Activated CD4-positive, alpha-beta T cell treated with anti-CD3 and anti-CD28 coated beads, Interleukin-2, amount 50 U/mL, for 1 hour (primary cell): ENCODE measurements at places on chromosomes 16 and 17.

DNA sequence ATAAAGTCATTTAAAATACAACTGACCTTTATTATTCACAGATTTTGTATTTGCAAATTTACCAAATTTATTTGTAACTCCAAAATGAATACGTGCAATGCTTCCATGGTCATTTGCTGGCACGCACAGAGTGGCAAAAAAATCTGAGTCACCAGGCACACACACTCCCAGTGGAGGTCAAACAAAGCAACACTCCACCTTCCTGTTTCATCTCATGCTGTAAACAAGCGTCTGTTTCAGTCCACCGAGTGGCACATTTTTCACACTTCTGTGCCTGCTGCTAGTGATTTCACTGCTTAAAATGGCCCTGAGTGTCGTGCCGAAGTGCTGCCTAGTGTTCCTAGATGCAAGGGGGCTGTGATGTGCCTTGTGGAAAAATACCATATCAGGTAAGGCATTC lies 17.8 kb upstream of the ITGAE start:
- DNase-seq = no peak

GRCh38 chr16:62545039-62545438 lies 508.8 kb upstream of the CDH8 start:
- no peak for DNase-seq

GRCh38 chr16:19991614-19992013 lies 82.1 kb downstream of the GPR139 start:
- DNase-seq = no peak

- no peak for DNase-seq
These were observed 12.9 kb downstream of the SCNN1G start for GRCh38 chr16:23195366-23195978.

DNA sequence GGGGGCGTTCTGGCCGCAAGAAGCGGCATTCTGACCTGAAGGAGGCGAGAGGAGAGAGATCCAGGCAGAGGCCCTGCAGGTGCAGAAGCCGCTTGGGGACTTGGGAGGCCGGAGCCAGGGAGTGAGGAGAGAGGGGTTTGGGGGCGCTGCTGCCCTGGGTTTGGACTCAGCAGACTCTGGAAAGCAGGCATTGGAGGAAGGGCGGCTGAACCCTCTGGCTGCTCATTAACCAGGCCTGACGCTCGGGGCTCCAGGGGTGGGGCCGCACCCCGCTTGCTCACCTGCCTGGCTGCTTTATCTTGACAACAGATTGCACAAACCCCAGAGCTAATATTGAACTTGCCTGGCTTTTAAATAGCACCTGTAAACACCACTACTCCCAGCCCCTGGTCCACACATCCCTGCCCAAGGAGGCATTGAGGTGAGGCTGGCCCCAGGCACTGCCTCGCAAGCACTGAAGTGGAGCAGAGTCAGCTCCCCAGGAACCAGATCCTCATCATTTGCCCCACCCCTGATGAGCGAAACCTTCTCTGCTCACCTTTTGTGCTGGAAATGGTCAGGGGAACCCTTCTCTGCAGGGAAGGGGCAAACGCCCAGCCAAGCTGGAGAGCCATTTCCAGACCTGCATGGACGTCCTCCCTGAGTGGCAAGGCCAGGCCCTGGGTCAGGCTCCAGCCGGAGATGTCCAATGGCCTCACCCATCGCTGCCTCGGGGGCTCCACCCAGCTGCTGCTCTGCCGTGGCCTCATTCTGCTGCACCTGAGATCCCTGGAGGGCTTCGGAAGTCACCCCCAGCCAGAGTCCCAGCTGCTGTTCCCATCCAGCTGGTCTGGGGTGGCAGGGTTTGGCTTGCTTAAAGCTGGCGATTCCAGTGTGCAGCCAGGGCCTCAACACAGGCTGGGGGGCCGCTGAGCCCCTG lies 190.2 kb upstream of the GSE1 start:
- DNase-seq = no peak

- DNase-seq = no peak
These were observed 42.7 kb downstream of the TIMM22 start for GRCh38 chr17:1039511-1040215.

GRCh38 chr16:78096386-78096785 lies 3.1 kb upstream of the WWOX start:
- DNase-seq = no peak

DNA sequence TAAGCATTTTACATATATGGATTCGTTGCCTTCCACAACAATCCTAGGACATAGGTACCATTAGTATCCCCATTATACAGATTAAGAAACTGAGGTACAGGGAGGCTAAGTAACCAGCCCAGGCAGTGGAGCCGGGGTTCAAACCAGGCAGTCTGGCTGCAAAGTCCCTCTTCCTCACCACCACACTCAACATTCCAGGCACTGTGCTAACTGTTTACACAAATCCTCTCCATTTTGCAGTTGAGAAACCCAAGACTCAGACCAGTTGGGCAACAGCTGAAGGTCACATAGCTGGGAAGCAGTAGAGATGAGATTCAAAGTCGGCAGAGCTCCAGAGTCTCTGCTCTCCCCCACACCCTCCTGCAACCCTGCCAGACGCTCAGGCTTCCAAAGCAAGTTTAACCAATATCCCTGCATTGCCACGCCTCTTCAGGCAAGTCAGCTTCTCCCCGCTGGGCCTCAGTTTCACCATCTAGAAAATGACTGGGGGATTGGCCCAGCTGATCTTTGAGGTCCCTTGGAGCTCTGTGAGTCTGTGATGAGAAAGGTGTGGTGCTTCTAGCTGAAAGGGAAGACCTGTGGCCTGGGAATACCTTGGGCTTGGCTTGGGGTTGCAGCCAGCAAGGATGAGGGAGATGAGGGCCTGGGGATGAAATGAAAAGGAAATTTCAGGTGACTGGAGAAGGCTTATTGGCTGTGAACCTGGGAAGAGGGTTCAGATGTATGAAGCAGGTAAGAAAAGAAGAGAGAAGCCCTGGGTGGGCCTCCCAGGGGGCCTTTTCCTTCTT lies 14.0 kb downstream of the CCR7 start:
- DNase-seq = peak; percentile 27

DNA sequence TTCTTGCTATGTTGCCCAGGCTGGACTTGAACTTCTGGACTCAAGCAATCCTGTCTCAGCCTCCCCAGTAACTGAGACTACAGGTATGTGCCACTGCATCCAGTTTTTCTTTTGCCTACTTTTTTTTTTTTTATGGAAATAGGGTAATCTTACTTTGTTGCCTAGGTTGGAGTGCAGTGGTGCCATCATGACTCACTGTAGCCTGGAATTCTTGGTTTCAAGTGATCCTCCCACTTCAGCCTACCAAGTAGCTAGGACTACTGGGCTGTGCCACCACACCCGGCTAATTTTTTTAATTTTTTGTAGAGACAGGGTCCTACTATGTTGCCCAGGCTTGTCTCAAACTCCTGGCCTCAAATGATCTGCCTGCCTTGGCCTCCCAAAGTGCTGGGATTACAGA lies 10.0 kb downstream of the LRRC36 start:
- DNase-seq = no peak

- no peak for DNase-seq
These were observed 24.1 kb upstream of the POLR3E start for GRCh38 chr16:22272870-22273650.

- DNase-seq = no peak
These were observed 201.6 kb upstream of the SOX9 start for GRCh38 chr17:71919186-71919585.

GRCh38 chr17:70034158-70034557 lies 40.9 kb upstream of the KCNJ16 start:
- no peak for DNase-seq

DNA sequence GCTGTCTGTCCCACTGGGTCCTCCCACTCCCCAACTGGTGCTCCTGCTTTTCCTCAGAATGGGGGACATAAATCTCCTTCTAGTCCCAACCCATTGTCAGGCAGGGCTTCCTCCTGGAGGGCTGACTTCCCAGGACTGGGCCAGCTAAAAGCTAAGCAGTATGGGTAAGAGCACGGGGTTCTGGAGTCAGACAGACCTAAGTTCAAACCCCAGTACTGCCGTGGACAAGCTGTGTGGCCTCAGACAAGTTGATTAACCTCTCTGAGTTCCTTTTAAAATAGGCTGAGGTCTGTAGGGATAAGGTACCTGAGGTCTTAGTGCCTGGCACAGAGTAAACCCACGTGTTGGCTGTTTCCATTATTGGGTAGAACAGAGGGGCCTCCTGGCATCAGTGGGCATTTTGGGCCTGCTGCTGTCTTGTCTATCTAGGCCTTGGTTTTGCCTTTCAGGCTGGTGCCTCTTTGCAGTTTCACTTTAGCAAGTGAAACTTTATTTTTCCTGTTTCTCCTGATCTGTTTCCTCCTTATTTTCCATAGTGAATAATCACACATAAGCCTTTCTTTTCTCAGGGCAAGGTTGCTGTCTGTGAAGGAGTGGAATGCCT lies 114.6 kb downstream of the PRKCB start:
- no peak for DNase-seq

- no peak for DNase-seq
These were observed 32.7 kb upstream of the NAT9 start for GRCh38 chr17:74808714-74809430.

- DNase-seq = no peak
These were observed 11.3 kb downstream of the LITAFD start for GRCh38 chr16:8893426-8893825.

- DNase-seq = no peak
These were observed 8.1 kb downstream of the ADAD2 start for GRCh38 chr16:84199097-84199496.

DNA sequence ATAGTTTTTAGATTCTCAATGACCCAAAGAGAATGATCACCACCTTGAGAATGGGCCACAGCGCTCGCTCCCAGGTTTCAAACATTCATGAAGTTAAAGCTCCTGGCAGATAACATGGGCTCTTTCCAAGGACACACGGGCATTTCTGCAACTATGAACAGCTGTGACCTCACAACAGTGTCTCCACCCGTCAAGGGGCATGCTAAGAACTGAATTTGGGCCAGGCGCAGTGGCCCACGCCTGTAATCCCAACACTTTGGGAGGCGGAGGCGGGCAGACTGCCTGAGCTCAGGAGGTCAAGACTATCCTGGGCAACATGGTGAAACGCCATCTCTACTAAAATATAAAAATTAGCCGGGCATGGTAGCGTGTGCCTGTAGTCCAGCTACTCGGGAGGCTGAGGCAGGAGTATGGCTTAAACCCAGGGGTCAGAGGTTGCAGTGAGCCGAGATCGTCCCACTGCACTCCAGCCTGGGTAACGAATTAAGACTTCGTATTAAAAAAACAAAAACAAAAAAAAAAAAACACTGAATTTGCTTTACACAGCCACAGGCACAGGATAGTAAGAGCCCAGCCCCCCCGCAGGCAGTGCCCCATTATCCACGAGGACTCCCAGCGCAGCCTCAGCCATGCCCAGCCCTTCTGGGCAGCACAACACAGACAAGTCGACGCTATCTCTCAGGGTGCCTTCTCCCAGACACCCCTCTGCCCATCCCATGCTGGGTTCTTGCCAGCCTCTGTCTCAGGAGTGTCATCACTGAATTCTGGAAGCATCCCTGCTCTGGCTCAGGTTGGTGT lies 7.2 kb downstream of the USP7 start:
- DNase-seq = no peak

DNA sequence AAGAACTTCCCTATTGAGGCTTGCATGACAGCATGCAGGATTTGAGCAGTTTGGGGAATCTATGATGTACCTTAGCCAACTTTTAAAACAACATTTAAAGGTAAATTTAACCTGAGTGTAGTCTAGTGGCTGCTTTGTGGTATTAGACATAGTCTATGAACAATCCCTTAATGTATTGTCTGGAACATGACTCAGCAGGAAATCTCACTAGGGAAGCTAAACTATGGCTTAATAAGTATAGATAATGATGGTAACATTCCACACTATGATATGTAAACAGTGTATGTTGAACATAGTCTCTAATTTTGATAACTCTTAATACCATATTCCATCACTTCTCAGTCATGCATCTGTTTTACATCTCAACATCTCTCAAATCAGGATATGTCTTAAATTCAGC lies 52.1 kb upstream of the SLC12A3 start:
- DNase-seq = no peak

- DNase-seq = no peak
These were observed 103.3 kb downstream of the SLC39A11 start for GRCh38 chr17:72989074-72989610.

DNA sequence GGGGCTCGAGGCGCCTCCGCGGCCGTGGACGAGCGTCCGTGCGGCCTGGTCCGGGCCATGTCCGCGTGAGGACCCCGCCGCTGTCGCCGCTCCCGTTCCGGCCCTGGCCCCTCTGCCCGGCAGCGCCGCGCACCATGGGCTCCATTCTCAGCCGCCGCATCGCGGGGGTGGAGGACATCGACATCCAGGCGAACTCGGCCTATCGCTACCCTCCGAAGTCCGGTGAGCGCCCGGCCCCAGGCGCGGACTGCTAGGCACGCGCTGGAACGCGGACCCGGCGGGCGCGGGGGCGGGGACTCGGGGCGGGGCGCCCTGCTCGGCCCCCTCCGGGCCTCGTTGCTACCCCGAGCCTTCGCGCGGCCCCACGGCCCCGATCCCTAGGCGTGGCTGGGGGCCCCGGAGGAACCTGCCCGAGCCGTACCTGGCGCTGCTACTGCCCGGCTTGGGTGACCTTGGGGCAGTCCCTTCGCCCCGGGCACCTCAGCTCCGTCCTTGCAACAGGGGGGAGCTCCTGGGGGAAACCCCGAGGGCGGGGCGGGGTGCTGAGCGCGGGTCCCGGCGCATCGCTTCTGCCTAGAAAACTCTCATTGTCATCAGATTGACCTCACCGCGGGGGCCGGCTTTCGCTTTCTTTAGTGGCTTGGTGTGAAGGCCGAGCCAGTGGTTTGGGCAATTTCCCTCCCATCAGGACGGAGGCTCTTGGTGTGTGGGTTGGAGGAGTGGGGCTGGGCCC lies 367 bp downstream of the MGRN1 start:
- DNase-seq = peak; percentile 58

GRCh38 chr16:23434380-23434779 lies 18.6 kb downstream of the COG7 start:
- DNase-seq = no peak
